Adrenal gland (tissue), 19 donors: ENCODE measurements at places on chromosomes 5 and 9.

- no peaks in the 10 kb centered on the region for H3K27me3 ChIP-seq
- H3K36me3 ChIP-seq = no peaks in the 10 kb centered on the region
- H3K4me1 ChIP-seq = no peaks in the 10 kb centered on the region
- DNase-seq = no peak
- no peak overlapping the region for H3K4me3 ChIP-seq
Observed at GRCh38 chr5:156655732-156656131, 194.4 kb upstream of the PPP1R2B start.

DNA sequence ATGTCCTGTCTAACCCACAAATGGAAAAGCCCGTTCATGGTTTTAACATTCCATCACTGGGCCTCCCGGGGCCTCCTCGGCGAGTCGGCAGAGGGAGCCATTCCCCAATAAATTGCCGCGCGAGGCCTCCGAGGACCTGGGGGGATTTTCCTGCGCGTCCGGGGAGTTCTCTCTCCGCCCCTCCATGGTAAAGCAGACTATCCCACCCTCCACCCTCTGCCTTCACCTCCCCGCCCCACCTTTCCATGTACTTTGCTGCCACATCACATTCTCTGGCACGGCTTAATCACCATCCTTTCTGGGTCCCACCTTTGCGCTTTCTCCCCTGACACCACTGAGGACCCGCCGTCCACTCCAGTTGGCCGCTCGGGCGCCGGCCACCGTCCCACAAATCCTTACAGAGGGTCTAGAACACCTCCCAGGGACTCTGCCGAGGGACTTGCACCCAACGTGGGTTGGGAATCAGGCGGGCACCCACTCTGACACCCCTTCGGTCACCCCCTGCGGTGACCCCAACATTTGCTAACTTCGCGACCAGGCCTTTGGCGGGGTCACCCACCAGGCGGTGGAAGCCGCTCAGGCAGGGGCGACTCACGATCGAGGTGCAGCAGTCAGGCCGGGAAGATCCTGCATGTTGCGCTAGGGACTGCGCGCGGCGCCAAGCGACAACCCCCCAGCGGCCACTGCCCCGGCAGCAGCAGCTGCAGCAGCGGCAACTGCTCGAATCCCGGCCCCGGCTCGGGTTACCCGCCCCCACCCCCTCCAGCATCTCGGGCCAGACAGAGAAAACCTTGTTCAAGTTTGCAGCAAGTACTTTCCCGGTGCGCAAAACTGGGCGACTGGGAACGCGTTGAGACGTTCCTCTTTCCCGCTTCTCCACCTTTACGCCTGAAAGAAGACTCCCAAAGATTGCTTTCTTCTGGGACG, at the start of gene MEGF10:
MEGF10 (plus strand) TSS at position 778 of the 927 bp plus-strand sequence. CDS start 40,513 bp downstream, outside the sequence.
- H3K27ac ChIP-seq = peak within 1 kb of the TSS; percentile 28
- no peaks in the 10 kb centered on the region for H3K4me1 ChIP-seq
- no peak within 1 kb of the TSS for H3K4me3 ChIP-seq

GRCh38 chr5:2983583-2984300, 232.3 kb upstream of the IRX2 start:
- no peak for DNase-seq
- H3K4me1 ChIP-seq = no peaks in the 10 kb centered on the region
- no peak overlapping the region for H3K4me3 ChIP-seq
- no peaks in the 10 kb centered on the region for H3K36me3 ChIP-seq
- no peak overlapping the region for H3K27ac ChIP-seq
- H3K27me3 ChIP-seq = no peaks in the 10 kb centered on the region

- no peaks in the 10 kb centered on the region for H3K36me3 ChIP-seq
- H3K4me3 ChIP-seq = no peak overlapping the region
- H3K4me1 ChIP-seq = peaks cover 21% of the 10 kb centered on the region
- H3K27me3 ChIP-seq = no peaks in the 10 kb centered on the region
- peak; percentile 78 for DNase-seq
Observed at GRCh38 chr5:142360607-142361120, 35.8 kb upstream of the SPRY4 start.

- no peaks in the 10 kb centered on the region for H3K4me1 ChIP-seq
- H3K27ac ChIP-seq = no peak overlapping the region
- no peaks in the 10 kb centered on the region for H3K36me3 ChIP-seq
- H3K4me3 ChIP-seq = no peak overlapping the region
- DNase-seq = no peak
- H3K27me3 ChIP-seq = no peaks in the 10 kb centered on the region
Observed at GRCh38 chr9:95615246-95615645, 98.5 kb upstream of the PTCH1 start.
